Left ventricle myocardium inferior (tissue), 1 donor: ENCODE measurements at places on chromosomes 12 and 14.

DNA sequence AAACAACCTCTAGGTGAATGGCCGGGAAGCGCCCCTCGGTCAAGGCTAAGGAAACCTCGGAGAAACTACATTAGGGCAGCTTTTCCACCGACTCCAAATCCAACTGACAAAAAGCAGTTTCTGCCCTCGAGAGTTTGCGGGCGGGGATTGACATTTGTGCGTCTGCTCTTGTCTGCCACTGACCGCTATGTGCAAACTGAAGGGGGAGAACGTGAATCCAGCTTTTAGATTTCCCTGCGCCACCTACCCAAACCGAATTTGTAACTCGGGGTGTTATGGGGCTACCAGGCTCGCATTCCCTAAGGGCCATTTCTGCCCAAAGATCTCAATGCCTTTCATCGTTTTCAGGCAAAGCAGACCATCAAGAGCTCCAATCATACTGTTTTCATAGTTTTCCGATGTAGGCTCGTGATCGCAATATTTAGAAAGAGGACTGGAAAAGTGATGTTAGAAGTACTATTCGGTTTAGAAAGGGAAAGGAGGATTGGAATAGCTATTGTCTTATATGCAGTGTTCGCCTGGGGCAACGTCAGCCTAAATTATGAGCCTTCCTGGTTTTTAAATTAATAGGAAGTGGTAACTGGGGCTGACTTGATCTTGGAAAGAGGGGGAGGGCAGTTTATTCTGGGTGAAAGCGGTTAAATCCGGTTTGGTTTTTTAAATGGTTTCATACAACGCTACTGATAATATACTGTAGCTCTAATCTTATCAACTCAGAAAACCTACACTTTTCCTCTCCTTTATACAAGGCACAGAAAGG is 45.4 kb downstream of the BCAT1 start:
- DNase-seq = no peak

GRCh38 chr14:23121361-23121771 is 2.3 kb upstream of the CEBPE start:
- DNase-seq = no peak

GRCh38 chr12:109847142-109847735 is 14.0 kb upstream of the TRPV4 start:
- no peak for DNase-seq

DNA sequence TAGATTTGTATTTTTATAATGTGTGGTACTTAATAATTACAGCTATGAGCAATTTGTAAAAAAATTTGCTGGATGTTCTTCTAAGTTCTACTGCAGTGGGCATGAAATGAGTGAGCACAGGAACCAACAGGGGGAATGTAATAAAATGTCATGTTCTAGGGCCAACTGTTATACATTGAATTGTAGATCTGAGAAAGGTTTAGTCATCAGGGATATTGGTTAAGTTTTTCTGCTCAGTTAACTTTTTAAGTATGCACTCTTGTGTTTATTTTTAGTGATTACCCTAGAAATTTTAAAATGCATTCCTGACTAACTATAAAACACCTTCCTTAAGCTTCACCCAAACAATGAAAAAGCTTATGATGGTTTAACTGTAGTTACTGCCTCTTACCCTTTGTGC is 101.8 kb downstream of the CAND1 start:
- DNase-seq = no peak
